ENCODE measurements at places on chromosomes 2 and 18.

- DNase-seq, result no peak
- no peaks in the 10 kb centered on the region for H3K36me3 ChIP-seq
- H3K4me1 ChIP-seq, result no peaks in the 10 kb centered on the region
Measured at GRCh38 chr18:5543036-5543680, 639 bp downstream of the EPB41L3 start.

GRCh38 chr2:144678736-144679135 is 158.8 kb upstream of the ZEB2 start:
- no peak for DNase-seq
- no peak overlapping the region for H3K27ac ChIP-seq
- H3K27me3 ChIP-seq, result no peaks in the 10 kb centered on the region
- no peaks in the 10 kb centered on the region for H3K36me3 ChIP-seq
- H3K4me1 ChIP-seq, result peaks cover 35% of the 10 kb centered on the region

GRCh38 chr18:79095216-79095615 is 26.0 kb downstream of the ATP9B start:
- DNase-seq, result no peak
- no peaks in the 10 kb centered on the region for H3K36me3 ChIP-seq
- no peak overlapping the region for H3K27ac ChIP-seq
- H3K27me3 ChIP-seq, result no peaks in the 10 kb centered on the region

GRCh38 chr18:52163478-52163877 is 176.5 kb upstream of the DCC start:
- no peak for DNase-seq
- no peaks in the 10 kb centered on the region for H3K36me3 ChIP-seq
- H3K27me3 ChIP-seq, result no peaks in the 10 kb centered on the region
- H3K27ac ChIP-seq, result no peak overlapping the region
- no peak overlapping the region for H3K4me3 ChIP-seq

GRCh38 chr2:47028171-47028570 is 112.6 kb upstream of the MCFD2 start:
- peaks cover 35% of the 10 kb centered on the region for H3K36me3 ChIP-seq
- no peak overlapping the region for H3K27ac ChIP-seq
- no peak for DNase-seq
- H3K4me3 ChIP-seq, result no peak overlapping the region

- no peaks in the 10 kb centered on the region for H3K36me3 ChIP-seq
- no peak overlapping the region for H3K4me3 ChIP-seq
- no peaks in the 10 kb centered on the region for H3K27me3 ChIP-seq
- H3K4me1 ChIP-seq, result no peaks in the 10 kb centered on the region
- DNase-seq, result no peak
Measured at GRCh38 chr2:241966647-241967466, 97.3 kb downstream of the RTP5 start.
